ENCODE measurements at places on chromosomes 12 and 14.

- DNase-seq, result no peak
Observed at GRCh38 chr14:90846511-90846910, 30.3 kb upstream of the TTC7B start.

- DNase-seq, result no peak
Observed at GRCh38 chr12:62210422-62210821, 49.8 kb upstream of the USP15 start.

DNA sequence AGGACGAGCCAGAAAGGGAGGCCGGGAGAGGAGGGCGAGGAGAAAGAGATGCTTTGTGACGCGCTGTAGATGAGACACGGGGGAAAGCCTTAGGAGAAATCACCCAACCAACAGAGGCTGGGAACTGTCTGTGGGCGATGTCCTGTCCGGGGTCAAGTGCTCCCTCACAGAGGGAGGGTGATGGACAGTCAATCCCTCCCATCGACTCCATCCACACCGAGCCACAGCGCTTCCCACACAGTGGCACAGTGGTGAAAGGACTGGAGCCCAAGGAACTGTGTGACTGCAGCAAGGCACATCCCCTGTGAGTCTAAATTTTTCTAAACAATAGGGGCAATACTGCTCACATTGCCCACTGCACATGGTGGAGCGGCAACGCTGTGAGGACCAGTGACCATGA, 89.1 kb downstream of the TTC7B start:
- no peak for DNase-seq

DNA sequence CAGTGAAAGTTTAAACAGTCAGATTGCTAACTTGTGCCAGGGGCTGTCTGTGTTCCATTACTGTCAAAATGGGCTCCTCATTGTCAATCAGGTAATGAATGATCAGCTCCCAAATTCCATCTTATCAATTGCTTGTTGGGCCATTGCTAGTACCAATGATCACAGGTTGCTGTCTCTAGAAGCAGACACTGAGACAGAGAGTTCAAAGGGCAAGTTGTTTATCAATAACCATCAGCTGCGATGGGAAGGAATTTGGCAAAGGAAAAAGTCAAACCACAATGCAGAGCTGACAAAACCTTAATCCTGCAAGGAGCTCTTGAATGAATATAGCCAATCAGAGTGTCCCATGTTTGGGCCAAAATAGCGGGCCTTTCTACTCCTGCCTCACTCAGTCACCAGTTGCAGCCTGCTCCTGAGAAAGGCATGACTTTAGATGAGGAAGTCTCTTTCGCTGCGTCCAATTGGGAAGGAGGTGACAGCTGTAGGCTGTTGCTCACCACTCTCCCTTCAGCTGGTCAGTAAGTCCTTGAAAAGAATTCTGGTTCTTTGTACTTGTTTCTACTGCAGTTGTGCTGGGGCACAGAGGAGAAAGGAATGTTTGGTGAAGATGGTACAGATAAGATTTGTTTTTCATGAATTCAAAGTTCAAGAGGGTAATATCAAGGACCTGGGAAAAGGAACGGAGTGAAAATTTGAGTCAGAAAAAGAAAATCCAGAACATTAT, 179.2 kb upstream of the PDE3A start:
- no peak for DNase-seq

DNA sequence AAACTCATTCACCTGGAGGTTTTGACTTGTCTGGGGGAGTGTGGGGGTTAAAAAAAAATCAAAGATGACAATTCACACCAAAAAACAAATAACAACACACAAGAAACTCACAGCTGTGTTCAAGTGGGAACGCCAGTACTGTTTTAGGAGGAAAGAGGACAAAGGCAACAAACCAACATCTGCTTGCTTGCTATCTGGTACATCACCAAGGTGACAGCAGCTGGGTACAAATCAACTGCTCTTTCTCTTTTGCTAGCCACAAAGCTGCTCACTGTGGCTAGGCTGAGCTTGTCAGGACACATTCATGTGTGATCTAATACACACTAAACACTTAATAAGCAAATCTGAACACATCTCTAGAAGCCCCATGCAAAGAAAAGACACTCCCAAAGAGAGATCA, 128.0 kb upstream of the RAP1B start:
- no peak for DNase-seq

DNA sequence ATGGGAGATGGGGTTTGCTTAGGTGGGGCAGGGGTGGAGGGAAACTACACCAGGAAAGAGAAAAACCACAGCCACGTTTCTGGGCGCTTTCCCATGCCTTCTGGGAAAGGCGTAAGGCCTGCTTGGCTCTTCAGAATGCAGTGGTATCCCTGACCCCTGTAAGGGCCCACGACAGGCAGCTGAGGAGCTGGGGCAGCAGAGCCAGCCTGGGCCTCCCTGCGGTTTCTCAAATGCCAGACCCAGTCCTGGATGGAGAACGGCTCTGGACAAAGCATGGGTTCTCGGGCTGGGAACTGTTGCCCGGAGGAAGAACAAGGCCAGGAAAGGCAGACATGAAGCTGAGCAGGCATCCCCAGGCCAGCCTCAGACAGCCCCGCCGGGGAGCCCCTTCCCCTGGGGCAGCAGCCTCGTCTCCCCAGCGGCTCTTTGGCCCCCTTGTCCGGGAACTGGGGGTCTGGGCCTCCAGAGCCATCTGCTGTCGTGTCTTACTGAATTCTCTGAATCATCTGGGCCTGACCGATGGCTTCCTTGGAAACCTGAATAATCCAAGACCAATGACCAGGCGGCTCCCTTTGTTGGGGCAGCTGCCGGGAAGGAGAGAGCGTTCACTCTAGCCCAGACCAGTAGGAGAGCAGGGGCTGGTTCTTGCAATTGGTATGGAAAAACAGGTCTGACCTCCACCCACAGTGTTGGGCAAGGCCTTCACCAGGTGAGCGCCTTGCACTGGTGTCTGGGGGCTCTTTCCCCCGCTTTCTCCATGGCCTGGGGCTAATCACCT, 64.0 kb upstream of the RIN3 start:
- no peak for DNase-seq

- no peak for DNase-seq
Observed at GRCh38 chr12:76688631-76689030, 75.3 kb upstream of the ZDHHC17 start.

GRCh38 chr14:55739967-55740648, 160.1 kb downstream of the KTN1 start:
- no peak for DNase-seq

DNA sequence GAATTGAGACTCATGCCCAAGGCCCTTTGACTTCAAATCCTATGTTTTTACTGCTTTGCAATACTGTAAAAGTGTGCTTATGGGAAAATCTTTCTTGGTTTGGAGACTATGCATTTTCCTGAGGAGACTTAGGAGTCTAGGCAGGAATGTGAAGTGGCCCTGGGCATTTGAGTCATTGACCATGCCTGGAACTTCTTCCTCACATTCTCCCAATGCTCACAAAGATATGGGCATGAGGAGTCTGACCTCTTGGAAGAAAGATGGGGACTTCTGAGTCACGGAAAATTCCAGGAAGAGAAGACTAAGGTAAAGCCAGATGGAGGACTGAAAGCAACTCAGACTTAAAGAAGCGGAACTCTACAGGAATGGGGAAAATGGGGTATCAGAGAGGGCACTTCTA, 38.2 kb upstream of the ZNF641 start:
- no peak for DNase-seq

GRCh38 chr12:96438330-96438729, 38.1 kb upstream of the CDK17 start:
- DNase-seq, result no peak

DNA sequence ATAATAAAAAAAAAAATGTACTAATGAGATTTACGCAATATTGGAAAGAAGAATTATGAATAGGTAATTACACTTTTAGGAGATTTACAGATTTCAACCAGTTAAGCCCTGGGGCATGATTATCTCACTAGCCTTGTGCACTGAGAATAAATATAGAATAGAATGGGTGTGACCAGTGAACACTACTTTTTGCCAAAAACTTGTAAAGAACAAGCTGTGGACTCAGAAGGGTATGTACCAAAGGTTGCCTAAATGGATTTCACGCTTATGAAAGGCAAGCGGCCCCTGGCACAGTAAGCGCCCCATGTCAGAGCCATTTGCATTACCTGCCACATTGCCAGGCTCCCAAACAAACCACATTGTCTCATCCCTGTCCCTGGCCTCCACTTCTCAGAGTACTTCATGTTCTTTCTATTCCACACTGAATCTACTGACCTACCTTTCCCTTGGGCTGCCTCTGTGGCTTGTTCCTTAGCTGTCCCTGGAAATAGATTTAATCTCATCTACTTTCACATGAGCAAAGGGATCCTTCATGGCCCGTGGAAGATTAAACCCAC, 170.6 kb upstream of the DIO2 start:
- DNase-seq, result no peak

DNA sequence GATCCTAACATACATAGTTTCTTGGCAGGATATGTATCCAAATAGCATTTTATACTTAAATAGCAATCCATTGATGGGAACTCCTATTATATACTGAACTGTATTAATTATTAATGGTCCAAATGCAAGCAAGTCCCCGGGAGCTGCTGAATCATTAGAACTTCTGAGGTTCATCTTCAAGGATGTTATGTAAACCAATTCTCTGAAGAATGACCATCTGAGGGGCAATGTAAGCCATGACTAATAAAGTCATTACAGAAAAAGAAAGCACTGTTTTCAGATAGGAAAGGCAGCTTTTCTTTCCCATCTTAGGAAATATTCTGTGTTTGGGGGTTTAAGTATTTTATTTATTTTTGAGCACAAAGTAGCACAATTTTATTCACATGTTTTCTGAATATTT, 166.1 kb upstream of the SLC16A7 start:
- DNase-seq, result no peak

DNA sequence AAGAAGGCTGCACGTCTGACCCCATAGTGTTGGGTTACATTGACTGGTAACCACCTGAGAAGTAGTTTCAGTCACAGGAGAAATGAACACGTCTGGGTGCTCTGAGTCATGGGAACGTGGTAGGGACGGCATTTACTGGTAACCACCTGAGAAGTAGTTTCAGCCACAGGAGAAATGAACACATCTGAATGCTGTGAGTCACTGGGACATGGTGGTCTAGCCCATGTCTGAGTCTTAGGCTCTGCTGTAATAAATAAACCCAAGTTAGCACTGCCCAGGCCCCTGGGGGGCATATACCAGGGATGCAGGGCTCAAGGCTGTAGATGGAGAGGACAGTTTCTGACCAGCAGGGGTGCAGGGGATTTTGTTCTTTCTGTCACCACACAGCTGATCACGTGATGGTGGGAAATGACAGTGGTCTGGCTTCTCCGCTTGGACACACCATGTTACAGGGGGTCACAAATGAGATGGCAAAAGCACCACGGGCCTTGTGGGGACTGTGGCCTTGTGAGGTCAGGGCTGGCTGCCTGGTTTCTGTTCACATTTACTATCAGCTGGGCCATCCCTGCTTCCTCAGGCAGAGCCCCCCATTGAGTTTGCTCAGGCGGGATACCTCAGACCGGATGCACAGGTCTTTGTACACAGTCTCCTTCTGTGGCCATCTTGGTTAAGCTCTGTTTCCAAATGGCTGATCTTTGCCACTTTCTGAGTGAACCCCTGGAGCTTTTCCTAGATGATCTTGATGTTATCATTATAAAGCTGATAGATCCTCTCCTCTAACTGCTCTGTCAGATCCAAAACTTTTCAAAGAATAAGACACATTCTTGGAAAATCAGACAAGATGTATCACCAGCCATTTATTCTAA, 9.8 kb upstream of the C12orf42 start:
- DNase-seq, result peak; percentile 40

- no peak for DNase-seq
Observed at GRCh38 chr12:53214687-53215455, 7.8 kb upstream of the ITGB7 start.

DNA sequence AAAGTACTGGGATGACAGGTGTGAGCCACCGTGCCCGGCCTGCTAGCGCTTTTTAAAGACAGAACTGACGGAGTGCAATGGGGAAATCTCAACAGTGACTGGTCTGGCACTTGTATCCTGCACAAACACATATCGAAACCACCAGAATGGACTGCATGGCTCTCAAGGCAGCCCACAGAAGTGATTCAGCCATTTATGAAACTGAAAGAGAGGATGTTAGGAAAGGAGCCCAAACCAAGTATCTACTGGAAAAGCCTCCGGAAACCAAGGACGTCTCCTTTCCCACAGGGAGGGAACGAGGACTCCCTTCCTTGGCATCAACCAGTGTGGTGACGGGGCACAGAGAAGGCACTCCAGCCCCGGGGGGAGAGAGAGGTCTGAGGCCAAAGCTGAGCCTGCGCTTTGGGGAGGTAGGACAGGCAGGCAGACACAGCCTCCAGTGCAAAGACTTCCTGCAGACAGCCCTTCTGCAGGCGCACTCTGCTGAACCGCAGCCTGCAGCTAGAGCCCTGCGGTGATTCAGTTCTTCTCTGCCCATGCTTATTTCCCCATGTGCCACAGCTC, 16.5 kb downstream of the SLC15A4 start:
- DNase-seq, result no peak

- DNase-seq, result no peak
Observed at GRCh38 chr14:99393059-99393655, 87.5 kb downstream of the SETD3 start.

GRCh38 chr12:71158361-71158882, 623 bp upstream of the TSPAN8 start:
- no peak for DNase-seq

DNA sequence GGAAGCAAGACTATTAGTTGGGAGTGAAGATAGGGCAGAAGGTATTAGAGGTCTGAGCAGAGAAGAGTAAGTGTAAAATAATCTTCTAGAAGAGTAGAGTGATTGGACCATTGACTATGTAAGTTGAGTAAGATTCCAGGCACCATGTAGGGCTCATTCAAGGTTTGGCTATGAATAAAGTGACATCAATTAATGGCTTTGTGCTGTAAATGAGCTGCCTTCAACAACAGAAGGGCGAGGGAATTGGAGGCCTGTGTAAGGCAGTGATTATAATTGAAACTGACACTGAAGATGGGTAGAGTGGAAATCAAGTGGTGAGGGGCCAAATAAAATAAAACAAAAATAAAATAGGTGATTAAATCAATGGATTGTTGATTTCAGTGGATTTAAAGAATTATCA, 26.4 kb downstream of the PTPRQ start:
- DNase-seq, result no peak
